Hematopoietic multipotent progenitor cell treated with erythropoietin and hydrocortisone succinate and interleukin-3 and kit ligand, for 17 days (in vitro differentiated cells): ENCODE measurements at places on chromosomes 11 and 22.

GRCh38 chr22:31126869-31127175 lies 4.1 kb downstream of the INPP5J start:
- no peak for DNase-seq

DNA sequence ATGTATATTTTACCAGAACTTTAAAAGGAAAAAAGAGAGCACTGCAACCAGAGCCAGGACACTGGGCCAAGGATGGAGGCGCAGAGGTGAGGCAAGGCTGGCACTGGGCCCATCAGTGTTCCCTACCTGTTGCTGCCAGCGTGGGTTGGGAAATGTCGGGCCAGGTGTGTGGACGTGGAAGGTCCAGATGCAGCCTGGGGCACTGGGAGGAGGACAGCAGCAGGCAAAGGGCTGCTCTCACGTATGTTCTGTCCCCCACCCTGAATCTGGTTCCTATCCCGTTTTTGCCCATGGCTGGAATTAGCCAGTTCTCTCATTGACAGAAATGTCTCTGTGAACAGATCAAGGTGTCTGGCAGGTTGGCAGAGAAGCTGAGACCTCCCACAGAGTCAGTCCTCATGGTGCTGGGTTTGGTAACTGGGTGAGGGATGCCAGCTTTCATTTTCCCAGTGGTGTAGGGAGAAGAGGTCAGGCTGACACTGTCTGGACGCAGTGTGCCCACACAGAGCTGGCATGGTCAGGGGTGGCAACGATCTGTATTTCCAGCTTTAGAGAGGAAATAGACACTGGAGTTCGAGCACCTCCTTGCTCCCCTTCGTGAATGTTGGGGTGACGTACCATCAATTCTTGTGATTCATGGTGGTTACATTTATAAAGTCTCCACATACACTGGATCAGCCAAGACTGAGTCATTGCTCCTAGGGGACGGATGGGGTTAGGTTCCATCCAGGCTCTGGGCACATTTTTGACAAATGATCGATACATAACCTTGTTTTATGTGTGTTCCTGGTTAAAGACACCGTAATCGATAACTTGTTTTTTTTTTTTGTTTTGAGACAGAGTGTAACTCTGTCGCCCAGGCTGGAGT lies 4.3 kb upstream of the PNPLA3 start:
- no peak for DNase-seq

DNA sequence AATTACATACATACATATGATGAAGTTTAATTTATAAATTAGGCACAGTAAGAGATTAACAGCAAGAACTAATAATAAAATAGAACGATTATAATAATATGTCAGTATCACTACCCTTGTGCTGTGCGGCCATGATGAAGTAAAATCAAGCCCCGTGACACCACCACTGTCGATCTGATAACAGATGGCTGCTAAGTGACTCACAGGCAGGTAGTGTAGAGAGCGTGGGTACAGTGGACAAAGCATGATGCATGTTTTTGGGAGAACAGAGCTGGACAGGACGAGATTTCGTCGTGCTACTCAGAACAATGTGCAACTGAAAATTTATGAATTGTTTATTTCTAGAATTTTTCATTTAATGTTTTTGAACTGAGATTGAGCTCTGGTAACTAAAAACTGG lies 108.4 kb upstream of the TIMP3 start:
- DNase-seq = no peak

DNA sequence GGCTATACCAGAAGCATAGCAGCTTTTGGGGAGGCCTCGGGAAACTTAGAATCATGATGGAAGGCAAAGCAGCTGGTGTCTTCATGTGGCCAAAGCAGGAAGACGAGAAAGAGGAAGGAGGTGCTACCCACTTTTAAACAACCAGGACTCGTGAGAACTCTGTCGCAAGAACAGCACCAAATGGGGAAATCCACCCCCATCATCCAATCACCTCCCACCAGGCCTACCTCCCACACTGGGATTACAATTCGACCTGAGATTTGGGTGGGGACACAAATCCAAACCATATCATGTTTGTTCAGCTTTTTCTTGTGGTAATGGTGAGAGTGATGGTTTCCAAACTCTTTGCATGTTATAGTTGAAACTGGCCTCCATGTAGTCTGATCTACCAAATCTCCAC lies 32.5 kb upstream of the OR10D3 start:
- no peak for DNase-seq

- DNase-seq = no peak
Observed at GRCh38 chr22:47621253-47621652, 858.8 kb downstream of the TBC1D22A start.

- DNase-seq = no peak
Observed at GRCh38 chr22:28994522-28994921, 67.1 kb downstream of the C22orf31 start.

DNA sequence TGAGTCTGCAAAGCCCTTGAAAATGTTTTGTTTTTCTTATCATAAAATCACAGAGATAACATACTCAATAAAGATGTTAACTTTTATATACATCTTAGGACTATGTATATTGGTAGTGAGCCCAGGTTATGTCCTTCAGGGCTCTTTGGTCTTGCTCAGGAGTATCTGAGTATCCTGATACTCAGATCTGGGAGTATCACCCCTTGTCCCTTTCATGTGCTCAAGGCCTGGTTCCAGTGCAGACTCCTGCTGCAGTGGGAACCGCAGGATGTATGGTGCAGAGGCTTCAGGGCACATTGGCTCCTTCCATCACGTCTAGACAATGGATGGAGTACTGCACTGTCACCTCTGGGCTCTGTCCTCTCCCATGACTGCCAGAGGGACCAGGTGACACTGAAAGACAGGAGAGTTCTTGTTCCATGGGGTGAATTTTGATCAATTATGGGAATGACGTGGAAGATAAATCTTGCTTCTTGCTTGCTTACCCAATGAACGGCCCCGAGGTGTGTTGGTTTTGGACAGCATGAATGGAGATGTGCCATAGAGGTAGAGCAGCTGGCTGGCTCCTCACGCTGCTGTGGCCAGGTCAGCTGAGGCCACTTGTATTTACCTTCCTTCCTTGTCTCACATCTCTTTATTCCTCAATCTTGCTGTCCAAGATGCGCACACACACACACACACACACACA lies 215.5 kb downstream of the ARHGAP42 start:
- no peak for DNase-seq

DNA sequence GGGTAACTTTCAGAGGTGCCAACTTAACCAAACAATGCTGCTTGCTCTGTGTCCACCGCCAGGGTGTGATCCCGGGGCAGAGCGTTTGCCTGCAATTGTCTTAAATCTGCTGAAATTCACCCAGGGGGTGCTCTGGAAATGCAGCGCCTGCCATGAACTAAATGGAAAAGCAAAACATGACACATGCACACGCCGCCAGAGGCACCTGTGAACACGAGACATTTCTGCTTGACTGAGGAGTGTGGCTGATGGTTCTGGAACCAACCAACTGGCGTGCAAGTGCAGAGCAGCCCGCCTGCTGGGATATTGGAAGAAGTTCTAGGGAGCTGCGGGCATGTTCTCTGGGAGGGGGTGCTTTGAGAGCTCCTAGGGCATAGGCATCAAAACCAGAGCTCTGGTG lies 30.4 kb downstream of the DSCAML1 start:
- no peak for DNase-seq

- no peak for DNase-seq
Observed at GRCh38 chr11:88414385-88414861, 76.9 kb upstream of the CTSC start.

DNA sequence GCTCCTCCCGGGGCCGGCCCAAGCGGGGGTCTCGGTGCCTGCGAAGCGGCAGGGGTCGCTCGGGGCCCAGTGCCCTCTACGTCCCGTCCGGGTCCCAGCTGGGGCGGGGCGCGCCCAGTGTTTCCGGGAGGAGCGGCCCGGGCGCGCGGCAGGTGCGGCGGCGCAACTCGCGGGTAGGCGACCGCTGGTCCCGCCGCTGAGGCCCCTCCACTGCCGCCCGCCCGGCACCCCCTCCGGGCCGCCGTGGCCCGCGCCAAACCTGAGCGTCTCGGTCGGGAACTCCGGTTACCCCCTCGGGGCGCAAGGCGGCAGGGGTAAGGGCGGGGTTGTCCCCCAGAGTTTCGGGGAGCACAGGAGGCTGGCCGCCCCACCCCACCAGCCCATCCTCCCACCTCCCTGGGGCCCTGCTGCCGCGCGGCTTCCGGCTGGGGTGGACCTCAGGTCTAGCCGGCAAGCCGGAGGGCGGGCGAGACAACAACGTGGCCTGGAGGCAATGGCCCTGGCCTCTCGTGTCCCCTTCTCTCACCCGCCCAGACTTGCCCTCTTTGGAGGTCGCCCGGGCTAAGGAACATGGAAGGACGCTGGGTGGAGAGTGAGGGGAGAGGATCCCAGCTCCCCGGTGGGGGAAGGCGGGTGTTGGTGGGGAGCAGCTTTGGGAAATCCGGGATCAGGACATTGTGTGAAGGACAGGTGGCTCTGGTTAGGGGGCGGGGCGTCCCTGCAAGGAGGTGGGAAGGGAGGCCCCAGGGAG lies 398 bp upstream of the CRACR2B start:
- no peak for DNase-seq

GRCh38 chr11:531919-532526 lies 3.4 kb downstream of the HRAS start:
- no peak for DNase-seq

- DNase-seq = no peak
Observed at GRCh38 chr11:86671531-86672006, 847 bp downstream of the ME3 start.
